ENCODE measurements at places on chromosomes 2 and 18.
A peak's percentile ranks its signal among the peaks of the same experiment; 100 is the strongest.

GRCh38 chr18:8328126-8328525 lies 281.1 kb upstream of the RAB12 start:
- DNase-seq: no peak

GRCh38 chr2:202944816-202945215 lies 32.7 kb downstream of the CARF start:
- no peak for DNase-seq

GRCh38 chr18:79371561-79372121 lies 24.1 kb upstream of the NFATC1 start:
- no peak for DNase-seq

DNA sequence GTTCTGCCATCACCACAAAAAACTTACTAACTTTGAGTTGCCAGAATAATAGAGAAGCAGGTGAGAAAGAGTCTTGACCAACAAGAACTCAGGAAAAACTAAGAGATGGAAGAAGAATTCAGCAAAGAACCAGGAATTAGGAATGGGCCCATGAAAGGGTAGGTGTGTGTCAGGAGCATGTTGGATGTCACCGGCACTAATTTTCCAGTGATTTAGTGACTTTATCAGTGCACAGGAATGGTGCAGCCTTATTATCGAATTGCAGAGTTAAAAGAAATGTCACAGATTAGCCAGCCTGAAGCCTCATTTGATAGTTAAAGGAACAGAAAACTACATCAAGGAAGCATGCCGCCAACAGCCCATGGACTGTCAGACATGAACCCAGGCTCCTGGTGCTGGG lies 9.0 kb upstream of the BOD1L2 start:
- DNase-seq: no peak

GRCh38 chr2:21650569-21650968 lies 526.8 kb downstream of the TDRD15 start:
- no peak for DNase-seq

DNA sequence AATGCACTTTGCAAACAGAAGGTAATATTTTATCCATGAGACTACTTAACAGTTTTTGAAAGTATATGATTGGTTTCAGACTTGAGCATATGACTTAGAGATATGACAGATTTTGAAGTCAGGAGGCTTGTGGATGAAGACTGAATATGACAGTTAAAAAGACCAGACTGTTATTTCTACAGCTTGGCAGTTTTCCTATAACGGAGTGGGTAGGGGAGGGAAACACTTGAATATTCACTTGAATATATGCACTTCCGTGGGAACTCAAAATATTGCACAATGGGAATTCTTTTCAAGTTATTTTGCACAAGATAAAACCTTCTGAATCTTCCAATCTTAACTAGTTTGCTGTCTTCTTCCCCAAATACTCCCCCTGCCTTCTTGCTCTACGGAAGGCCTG lies 64.6 kb upstream of the ACKR3 start:
- no peak for DNase-seq

DNA sequence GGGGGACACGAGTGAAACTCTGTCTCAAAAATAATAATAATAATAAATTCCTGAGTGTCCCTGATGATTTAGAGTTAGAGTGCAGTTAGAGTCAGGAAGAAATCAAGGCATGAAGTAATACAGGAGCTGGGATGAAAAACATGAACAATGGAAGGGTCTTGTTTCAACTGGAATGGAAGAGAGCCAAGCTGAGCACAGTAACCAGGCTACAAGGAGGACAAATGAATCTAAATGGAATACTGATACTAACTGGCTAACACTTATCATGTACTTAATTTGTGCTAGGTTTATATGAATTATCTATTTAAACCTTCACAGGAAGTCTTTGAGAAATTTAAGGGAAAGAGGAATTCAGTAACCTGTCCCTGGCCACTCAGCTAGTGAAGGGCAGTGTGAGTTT lies 38.8 kb upstream of the PSME4 start:
- DNase-seq: no peak

- DNase-seq: no peak
Measured at GRCh38 chr18:75280427-75281280, 70.1 kb downstream of the TSHZ1 start.

DNA sequence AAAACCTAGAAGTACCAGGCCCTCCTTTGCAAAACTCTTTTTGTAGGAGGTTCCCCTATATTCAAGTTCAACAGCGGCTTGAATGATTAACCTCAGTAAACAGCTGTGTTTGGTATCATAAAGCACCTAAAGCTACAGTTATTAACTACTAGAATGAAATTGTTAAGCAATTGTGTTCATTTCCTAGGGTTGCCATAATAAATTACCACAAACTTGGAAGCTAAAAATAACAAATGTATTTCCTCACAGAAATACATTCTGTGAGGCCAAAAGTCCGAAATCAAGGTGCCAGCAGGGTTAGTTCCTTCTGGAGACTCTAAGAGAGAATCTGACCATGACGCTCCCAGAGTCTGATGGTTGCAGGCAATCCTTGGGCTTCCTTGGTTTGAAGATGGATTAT lies 202.1 kb upstream of the ACVR2A start:
- no peak for DNase-seq

DNA sequence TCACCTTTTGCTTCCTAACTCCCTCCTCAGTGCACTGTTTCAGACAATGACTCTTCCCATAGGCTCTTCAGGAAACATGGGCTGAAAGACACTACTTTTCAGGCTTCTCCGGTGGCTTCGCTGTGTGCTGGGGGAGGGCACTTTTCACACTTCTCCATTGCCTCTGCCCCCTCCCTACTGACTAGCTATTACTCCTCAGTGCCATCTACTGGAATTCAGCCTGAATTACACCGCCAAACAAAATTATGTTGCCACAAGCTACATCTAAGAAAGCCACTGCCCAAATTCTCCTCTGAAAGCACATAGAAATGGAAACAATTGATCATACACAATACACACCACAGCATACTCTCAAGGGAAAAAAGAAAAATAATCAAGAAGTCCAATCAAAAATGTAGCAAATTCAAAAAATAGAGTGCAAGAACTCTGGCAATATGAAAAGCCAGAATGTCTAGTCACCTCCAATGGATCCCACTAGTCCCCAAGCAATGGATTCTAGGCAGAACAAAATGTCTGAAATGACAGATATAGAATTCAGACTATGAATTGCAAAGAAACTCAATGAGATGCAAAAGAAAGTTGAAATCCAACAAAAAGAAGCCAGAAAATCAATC lies 1139.4 kb upstream of the GYPC start:
- peak; percentile 16 for DNase-seq

- DNase-seq: no peak
Measured at GRCh38 chr2:32474381-32474780, 117.6 kb downstream of the BIRC6 start.

DNA sequence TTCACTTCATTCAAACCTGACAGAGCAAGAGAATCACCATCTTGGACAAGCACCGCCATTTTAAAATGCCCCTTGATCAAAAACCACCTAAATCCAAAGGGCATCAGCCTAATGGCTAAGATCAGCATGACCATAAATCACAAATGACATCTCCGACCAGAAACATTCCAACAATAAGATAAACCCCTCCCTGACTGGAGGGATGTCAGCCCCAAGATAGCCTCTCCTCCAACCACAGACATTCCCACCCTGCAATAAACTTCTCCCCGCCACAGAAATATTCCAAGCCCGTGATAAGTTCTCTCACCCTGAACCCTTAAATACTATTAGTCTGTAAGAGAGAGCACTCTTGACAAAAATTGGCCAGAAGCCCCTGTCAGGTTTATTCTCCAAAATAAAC lies 21.6 kb upstream of the LYPD1 start:
- DNase-seq: no peak

DNA sequence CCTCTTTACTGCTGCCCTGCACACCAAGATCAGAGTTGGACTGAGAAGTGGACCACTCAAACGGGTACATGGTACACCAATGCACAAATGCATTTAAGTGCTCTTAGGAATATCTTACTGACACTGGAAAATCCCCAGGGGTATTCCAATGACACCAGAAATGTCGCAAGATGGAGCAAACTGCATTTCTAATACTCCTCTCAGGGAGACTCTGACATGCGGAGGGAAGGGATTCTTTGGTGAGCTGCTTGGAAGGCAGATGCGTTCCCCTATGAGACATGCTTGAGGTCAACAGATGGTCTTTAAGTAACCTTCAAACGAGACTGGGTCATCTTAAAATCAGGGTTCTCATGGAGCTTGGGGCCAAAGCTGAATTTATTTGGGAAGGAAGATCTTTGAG lies 521.8 kb upstream of the TCF4 start:
- DNase-seq: no peak

- no peak for DNase-seq
Measured at GRCh38 chr2:195343942-195344530, 313.0 kb upstream of the SLC39A10 start.

DNA sequence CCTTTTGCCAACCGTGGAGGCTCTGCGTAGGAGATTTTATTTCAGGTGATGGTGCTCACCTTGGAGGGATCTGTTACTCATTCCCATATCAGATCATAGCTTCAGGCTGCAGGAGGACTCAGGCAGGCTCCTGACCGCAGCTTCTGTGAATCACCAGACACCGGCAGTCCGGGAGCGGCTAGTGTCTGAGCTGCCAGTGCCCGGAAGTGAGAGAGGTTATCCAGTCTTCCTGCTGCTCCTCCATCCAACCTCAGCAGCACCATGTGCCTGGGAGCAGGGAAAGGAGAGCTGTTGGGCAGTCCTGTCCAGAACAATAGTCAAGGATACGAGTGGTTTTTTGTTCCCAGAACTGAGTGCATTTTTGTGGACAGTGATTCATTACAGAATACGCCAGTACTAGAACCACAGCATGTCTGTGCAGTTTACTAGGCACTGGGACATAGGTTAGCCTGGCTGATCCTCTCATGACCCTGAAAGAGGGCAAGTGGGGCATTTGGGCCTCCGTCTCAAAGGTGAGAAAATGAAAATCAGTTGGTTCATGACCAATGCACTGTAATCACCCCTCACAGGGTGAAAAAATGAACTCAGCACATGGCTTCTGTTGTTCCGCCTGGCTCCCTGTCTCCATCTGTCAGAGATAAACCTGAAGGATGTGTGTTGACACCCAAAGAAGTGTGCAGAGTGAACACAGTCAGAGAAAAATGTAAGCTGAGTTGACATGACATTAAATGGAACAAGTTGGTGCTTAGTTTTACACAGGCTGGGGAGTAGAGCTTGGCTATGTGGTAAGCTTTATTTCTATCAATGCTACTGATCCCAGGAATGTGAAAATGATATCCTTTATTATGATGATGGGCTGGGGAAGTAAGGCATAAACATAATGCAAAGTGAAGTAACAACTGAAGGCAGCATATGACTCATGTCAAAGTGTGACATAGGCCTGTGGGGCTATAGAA lies 12.2 kb downstream of the FHOD3 start:
- DNase-seq: no peak

- DNase-seq: no peak
Measured at GRCh38 chr2:231927566-231927890, 1.3 kb upstream of the NPPC start.

DNA sequence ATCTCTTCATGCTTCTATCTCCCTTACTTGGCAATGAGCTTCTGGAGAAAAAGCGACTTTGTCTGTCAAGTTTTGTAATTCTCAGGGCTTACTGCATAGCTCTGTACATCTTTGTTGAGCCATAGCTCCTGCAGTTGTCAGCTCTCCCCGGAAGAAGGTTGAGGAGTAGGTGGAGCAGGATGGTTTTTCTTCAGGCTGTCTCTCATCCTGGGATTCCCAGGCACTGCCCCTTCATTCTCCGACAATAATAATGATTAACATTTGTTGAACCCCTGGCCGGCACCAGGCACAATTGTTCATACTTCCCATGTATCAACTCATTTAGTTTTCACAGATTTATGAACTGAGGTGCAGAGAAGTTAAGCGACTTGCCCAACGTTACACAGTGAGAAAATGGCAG lies 23.5 kb upstream of the RHOB start:
- no peak for DNase-seq

GRCh38 chr2:133908171-133908570 lies 339.9 kb upstream of the NCKAP5 start:
- DNase-seq: no peak

DNA sequence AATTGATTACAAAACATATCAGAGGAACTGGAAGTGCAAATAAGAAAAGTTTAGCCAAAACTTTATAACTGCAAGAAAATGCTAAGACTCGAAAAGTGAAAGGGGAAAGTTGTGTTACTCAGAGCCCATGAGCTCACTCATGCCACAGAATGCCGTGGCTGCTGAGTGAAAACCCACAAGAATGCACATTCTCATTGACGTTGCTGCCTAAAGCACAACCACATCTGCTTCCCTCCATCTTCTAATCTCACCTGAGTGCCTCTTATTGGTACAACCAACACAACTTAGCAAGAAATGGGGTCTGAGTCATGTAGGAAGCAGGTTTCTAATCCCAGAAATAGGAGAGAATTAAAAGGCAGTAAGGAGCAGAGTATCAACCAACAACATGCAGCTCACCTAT lies 259.7 kb downstream of the LNPK start:
- no peak for DNase-seq

- DNase-seq: no peak
Measured at GRCh38 chr2:144518748-144519596, 947 bp downstream of the ZEB2 start.
